Epithelial cell of proximal tubule (primary cell): ENCODE measurements at places on chromosomes 3 and 15.

DNA sequence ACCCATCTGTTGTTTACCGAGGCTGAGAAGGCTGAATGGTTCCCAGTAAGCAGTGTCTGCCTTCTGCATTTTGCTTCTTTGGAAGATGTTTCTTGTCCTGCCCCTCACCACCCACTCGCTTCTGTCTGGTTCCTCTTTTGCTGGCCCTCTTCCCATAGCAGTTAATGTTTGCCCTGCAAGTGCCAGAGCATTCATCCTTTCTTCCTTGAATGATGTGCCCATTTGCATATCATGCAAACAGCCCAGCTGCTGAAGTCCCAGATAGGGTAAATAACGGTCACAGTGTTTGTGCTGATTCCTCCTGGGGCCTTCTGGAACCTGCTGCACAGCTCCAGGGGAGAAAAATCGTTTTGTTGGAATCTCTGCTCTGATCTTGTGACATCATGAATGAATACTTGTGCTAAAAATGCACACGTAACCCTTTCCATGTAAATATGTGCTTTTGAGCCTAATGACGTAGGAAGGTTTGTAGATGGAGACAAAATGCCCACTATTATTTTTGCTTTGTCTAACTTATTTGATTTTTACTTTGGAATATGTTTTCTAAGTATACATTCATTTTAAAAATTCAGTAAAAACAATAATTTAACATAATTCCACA is 381.0 kb downstream of the SOX2 start:
- peak; percentile 59 for DNase-seq

DNA sequence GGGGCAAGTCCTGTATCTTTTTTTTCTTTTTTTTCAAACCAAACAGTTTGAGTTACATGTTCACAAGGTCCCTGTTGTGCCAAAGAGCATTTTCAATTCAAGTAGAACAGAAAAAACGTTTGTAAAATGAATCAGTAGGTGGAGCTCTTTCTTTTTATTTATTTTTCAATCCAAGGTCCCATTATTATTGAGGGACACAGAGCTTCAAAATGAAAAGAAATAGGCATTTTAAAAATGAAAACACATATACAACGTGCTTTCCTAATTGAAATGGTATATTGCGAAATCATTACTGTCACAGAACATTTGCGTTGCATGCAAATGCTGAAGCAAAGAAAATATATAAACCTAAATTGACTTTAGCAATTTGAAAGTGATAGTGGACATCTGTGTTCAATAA is 711.0 kb downstream of the MECOM start:
- peak; percentile 37 for DNase-seq

- no peak for DNase-seq
Observed at GRCh38 chr15:47493357-47494247, 223.7 kb upstream of the SEMA6D start.

- DNase-seq, result no peak
Observed at GRCh38 chr3:124034016-124034843, 42.3 kb upstream of the ROPN1 start.
